ENCODE measurements at places on chromosomes 7 and 10.
A peak's percentile ranks its signal among the peaks of the same experiment; 100 is the strongest.

GRCh38 chr10:103636492-103636891 is 143.0 kb downstream of the NEURL1 start:
- no peak for DNase-seq

DNA sequence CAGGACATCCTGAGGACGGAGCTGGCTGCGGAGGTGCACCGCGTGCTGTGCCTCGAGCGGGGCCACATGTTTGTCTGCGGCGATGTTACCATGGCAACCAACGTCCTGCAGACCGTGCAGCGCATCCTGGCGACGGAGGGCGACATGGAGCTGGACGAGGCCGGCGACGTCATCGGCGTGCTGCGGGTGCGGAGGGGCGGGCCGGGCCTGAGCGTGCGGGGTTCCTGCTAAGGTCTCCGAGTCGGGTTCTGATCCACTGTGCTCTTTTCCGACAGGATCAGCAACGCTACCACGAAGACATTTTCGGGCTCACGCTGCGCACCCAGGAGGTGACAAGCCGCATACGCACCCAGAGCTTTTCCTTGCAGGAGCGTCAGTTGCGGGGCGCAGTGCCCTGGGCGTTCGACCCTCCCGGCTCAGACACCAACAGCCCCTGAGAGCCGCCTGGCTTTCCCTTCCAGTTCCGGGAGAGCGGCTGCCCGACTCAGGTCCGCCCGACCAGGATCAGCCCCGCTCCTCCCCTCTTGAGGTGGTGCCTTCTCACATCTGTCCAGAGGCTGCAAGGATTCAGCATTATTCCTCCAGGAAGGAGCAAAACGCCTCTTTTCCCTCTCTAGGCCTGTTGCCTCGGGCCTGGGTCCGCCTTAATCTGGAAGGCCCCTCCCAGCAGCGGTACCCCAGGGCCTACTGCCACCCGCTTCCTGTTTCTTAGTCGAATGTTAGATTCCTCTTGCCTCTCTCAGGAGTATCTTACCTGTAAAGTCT is 10.4 kb downstream of the ATG9B start:
- peak; percentile 75 for DNase-seq

- DNase-seq, result no peak
Measured at GRCh38 chr7:5284304-5285281, 1.9 kb downstream of the SLC29A4 start.

DNA sequence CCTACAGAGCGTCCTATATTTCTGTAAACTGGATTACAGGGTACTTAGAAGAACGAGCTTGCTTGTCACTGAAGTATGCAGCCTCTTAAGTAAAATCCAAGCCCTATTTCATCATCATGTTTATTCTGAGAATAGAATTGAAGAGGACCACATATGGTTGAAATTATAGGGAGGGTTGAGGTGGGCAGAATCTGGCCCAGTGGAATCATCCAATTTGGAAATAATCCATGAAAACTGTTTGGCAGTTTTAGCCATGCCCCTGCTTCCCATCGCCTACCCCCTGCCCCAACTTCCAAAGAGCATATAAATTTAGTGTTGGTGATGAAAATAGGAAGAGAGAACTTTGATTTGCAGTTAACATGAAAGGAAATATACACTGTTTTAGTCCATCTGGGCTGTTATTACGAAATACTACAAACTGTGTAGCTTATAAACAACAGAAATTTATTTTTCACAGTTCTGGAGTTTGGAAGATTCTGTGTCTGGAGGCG is 150.4 kb downstream of the PRKG1 start:
- DNase-seq, result no peak

- DNase-seq, result peak; percentile 30
Measured at GRCh38 chr7:155198901-155199845, 98.5 kb upstream of the INSIG1 start.

DNA sequence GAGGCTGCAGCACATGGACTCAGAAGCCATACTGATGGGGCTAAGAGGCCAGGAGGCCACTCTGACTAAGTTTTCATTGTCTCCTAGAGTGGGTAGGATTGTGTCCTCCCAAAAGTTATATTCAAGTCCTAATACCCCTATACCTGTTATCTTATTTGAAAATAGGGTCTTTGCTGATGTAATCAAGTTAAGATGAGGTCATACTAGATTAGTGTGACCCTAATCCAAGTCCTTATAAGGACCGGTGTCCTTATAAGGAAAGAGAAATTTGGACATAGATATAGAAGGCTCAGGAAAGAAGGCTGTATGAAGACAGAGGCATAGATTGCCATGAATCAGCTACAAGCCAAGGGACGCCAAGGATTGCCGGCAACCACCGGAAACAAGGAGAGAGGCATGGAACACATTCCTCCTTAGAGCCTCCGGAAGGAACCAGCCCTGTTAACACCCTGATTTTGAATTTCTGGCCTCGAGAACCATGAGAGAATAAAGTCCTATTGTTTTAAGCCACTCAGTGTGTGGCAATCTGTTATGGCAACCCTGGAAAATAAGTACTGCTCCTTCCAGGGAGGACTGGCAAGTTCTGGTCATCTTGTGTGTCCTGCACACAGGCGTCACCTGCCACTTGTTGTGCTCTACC is 157.0 kb downstream of the EMX2 start:
- no peak for DNase-seq

DNA sequence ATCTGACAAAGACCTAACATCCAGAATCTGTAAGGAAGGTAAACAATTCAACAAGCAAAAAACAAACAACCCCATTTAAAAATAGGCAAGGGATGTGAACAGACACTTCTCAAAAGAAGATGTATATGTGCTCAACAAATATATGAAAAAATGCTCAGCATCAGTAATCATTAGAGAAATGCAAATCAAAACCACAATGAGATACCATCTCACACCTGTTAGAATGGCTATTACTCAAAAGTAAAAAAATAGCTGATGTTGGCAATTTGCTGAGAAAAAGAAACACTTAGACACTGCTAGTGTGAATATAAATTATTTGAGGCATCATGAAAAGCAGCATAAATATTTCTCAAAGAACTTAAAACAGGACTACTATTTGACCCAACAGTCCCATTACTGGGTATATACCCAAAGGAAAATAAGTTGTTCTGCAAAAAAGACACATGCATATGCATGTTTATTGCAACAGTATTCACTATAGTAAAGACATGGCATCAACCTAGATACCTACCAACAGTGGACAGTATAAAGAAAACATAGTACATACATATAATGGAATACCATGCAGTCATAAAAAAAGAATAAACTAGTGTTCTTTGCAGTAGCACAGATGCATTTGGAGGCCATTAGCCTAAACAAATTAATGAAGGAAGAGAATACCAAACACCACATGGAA is 980.1 kb downstream of the KCNMA1 start:
- no peak for DNase-seq

DNA sequence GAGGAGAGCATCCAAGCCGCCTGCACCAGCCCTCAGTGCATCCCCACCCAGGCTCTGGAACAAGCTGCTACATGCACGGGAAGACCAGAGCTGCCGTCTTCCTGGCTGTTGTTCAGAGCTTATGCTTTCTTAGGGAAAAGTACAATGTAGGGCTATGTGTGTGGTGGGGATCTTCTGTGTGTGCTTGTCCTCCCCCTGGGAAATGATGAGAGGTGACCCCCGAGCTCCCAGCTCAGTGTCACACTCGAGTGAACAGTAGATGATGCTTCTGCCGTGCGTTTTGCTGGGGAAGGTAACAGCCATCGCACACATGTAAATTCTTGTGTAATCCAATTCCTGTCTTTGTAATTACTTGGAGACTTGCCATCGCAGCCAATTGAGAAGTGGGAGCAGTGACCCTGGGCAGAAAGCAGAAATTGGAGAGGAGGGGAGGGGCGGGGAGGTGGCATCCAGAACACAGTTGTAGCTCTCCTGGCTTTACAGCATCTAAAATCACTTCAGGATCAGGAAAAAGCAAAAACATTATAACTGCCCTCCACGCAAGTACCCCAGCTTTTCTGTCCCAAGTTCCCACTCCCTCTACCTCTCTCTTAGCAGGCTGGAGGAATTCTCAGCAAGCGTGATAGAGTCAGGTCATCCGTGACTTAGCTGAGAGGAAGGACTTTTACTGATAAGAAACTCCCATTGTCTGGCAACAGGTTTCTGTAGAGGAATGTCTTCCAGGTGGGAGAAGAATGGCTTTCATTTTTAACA is 149.6 kb downstream of the TCF7L2 start:
- DNase-seq, result no peak

- DNase-seq, result peak; percentile 29
Measured at GRCh38 chr10:100670828-100671479, 74.4 kb upstream of the PAX2 start.

DNA sequence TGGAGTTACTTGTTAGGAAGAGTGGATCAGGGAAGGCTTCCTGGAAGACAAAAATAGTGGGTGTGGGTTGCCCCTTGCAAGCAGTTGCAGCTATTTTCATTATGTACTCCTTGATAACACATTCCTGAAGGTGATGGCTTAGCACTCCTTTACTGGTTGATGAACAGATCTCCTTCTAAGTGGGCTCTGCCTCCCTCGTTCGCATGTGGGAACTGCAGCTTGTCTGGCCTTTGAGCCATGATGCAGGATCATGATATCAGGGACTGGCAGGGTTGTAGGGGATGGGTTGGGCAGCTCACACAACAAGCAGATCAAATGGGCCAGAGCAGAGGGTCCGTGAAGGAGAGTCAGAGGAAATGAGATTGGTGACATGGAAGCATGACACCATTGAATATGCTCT is 28.8 kb upstream of the LRRC4 start:
- no peak for DNase-seq

DNA sequence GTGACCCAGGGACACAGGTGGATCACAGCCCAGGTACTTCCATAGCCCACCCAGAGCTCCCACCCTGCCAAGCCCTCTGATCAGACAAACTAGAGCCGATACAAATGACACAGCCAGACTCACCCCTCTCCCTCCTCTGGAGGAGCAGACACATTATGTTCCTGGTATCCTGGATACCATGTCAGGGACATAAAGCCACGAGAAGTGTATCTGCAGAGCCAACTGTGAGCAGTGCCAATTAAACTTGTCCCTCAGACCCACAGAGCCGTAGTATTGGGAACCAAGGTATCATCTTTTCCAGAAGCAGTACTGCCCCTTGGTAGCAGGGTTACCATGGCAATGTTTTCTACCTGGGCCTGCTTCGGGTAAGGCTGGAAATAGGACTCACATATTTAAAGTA is 47.3 kb upstream of the CPXM2 start:
- DNase-seq, result no peak

GRCh38 chr7:81036871-81037270 is 118.0 kb upstream of the SEMA3C start:
- no peak for DNase-seq

DNA sequence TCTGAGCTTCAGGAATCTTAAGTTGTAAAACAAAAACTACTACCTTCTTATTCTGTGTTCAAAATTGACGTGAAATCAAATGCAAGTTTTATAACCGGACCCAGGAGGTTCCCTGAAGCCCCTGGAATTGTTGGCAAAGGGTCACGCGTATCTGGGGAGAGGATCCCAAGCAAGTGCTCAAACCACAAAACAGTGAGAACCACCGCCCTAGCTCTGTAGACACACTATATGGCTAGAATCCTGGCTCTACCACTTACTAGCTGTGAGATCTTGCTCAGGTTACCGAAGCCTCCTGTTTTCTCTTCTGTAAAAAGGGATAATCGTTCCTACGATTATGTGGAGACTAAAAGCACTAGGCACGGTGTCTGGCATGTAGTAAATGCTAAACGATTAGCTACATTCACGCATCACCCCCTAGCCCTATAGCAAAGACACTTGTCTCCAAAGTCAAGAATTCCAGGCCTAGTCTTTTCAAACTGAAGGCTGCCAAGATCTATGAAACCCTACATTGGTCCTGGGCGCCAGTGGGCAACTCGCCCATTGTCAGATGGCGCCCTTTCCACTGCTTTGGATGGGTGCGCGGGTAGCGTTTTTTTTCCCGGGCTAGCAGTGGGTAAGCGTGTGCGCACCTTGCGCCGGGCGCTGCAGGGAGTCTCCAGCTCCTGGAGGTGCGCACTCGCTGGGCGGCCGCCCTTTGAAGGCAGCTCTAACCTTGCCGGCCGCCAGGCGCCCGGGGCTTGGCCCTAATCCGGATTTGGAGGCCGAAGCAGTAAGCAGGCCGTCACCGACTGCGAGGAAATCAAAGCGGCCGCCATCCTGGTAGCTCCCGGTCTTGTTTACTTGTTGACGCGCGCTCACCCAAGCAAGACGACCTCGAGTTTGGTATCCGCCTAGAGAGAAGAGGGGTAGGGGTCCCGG is 11.6 kb upstream of the NKX2-3 start:
- no peak for DNase-seq

DNA sequence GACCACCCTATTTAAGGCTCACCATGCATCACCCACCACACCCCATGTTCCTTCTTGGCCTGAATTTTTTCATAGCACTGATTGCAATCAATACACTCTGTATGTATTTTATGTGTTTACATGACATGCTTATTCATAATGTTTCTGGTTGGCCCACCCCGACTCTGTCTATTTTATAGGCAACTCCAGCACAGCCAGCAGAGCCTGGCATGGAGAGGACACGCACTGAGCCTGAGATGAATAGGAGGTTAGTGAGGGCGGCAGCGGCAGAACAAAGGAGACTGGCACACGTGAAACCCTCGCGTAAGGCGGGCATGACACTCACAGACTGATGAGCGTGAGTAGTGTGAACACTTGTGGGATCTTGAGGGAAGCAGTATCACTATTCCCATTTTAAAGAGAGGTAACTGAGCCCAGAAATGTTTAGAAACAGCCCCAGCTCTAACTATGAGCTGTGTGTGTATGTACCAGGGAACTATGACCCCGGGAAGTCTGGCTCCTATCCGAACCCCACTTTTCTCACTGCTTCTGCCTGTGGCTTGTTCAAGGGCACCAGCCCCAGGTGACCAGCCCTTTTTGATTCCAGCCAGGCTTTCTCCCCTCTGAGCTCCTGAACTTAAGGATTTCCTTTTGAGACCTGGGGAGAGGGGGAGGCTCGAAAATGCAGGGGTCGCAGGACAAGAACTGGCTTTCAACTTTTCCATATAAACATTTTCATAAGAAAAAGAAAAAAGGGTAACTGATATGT is 113.3 kb downstream of the ARHGAP22 start:
- no peak for DNase-seq

DNA sequence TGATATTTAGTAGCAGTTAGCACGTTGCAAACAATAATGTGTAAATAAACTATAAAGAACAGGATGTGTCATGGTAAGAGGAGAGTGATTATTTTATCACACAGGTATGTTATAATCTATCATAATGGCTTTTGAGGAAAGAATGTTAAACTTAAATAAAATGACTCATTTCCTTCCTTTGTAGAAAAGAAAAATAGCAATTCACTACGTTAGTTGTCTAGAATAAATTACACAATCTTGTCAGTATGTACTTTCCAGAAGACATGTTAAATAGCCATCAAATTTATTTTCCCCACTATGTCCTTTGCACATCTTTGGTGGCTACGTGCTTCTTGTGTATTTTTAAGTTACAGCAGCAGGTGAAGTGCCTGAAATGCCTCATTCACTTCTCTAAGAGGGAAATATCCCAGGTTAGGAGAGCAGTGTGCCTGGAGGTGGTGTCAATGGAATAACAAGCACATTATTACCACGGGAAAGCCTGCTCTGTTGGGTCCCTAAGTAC is 133.8 kb downstream of the SEMA3A start:
- no peak for DNase-seq

- DNase-seq, result no peak
Measured at GRCh38 chr7:34904987-34905386, 132.3 kb downstream of the DPY19L1 start.

GRCh38 chr7:107186240-107186639 is 17.4 kb downstream of the HBP1 start:
- no peak for DNase-seq

GRCh38 chr10:30510184-30510931 is 76.4 kb downstream of the MAP3K8 start:
- peak; percentile 47 for DNase-seq

All from stimulated activated CD8-positive, alpha-beta memory T cell treated with anti-CD3 and anti-CD28 coated beads, Interleukin-15, amount 100 ng/mL, for 48 hours (primary cell).